ENCODE measurements at places on chromosomes 3 and 15. TPM values are rescaled to one million over a fixed set of nuclear protein-coding genes. Genes with fewer than 3 reads are reported as not detected.
A peak's percentile ranks its signal among the peaks of the same experiment; 100 is the strongest.

GRCh38 chr3:20047976-20048883 is 8.0 kb downstream of the KAT2B start:
- DNase-seq: no peak
- peaks cover 59% of the 10 kb centered on the region for H3K4me1 ChIP-seq
- H3K36me3 ChIP-seq: no peaks in the 10 kb centered on the region
- H3K27ac ChIP-seq: peak overlapping the region; percentile 45

GRCh38 chr3:27532426-27533260 is 48.5 kb upstream of the SLC4A7 start:
- H3K4me3 ChIP-seq: no peak overlapping the region
- no peaks in the 10 kb centered on the region for H3K27me3 ChIP-seq
- DNase-seq: no peak
- H3K27ac ChIP-seq: peak overlapping the region; percentile 53

MOBP gene
- not detected for total RNA-seq

DNA sequence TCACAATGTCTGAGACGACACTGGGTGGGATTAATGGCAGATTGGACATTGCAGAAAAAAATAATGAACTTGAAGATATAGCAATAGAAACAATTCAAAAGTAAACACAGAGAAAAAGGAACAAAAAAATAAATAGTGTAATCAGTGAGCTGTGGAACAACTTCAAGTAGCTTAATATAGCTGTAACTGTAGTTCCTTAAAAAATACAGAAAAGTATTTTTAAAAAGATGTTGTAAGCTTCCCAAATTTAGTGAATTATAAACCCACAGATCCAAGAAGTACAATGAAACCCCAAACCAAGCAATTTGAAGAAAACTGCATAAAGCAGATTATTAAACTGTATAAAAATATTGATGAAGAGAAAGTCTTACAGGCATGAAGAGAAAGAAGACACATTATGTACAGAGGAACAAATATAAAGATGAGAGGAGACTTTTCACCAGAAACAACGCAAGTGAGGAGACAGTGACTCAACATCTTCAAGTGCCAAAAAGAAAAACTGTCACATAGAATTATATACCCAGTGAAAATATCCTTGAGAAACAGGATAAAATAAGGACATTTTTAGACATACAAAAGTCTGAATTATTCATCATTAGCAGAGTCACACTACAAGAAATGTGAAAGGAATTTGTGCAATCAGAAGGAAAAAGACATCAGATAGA is 176.4 kb downstream of the NFKBIZ start:
- H3K4me1 ChIP-seq: no peaks in the 10 kb centered on the region
- no peaks in the 10 kb centered on the region for H3K36me3 ChIP-seq
- H3K4me3 ChIP-seq: no peak overlapping the region
- H3K27ac ChIP-seq: no peak overlapping the region
- H3K27me3 ChIP-seq: no peaks in the 10 kb centered on the region
- DNase-seq: no peak

DNA sequence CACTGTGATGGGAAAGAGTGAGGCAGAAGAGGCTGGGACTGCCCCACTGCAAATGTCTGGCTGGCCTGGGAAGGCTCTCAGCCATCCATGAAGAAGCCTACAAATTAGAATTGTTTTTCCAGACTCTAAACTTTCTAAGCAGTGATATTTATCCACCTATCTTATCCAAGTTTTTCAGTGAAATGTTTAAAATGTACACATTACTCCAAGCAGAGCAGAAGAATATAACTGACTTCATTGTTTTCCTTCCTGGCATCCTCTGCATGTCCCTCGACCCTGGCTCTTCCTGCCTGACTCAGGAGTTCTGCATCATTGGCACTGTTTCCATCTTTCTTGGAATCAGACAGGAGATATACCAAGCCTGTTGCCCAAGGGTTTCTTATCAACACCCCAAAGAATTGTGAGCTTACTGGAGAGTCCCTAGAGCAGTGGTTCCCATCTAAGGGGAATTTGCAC is 401.5 kb upstream of the PROK2 start:
- H3K27ac ChIP-seq: no peak overlapping the region
- no peaks in the 10 kb centered on the region for H3K27me3 ChIP-seq
- no peaks in the 10 kb centered on the region for H3K36me3 ChIP-seq
- no peak for DNase-seq
- no peak overlapping the region for H3K4me3 ChIP-seq
- H3K4me1 ChIP-seq: peaks cover 5% of the 10 kb centered on the region

PRR20G gene
- total RNA-seq: not detected

- DNase-seq: no peak
- peaks cover 48% of the 10 kb centered on the region for H3K27me3 ChIP-seq
- H3K27ac ChIP-seq: no peak overlapping the region
- peaks cover 9% of the 10 kb centered on the region for H3K4me1 ChIP-seq
These were observed 574 bp downstream of the CASR start for GRCh38 chr3:122183893-122184590.

NMNAT3 gene
- 25.3 TPM for total RNA-seq

DNA sequence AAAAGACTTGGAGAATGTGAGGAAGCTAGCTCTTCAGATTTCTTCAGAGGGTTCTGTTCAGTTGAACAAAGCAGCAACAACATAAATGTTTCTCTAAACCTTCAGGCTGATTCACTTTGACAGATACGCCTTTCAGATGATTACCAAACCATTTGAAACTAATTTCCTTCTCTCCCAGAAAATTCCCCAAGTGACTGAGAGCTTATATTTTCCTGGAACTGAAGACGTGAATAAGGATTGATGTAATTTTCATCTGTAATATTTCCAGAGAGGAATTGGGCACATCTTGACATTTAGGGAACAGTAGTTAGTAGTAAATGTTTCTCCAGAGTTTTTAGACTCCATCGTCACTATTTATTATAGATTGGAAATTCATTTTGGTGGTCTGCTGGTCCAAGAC is 108.6 kb upstream of the AADACL2 start:
- DNase-seq: no peak
- no peak overlapping the region for H3K4me3 ChIP-seq
- no peak overlapping the region for H3K27ac ChIP-seq

DNA sequence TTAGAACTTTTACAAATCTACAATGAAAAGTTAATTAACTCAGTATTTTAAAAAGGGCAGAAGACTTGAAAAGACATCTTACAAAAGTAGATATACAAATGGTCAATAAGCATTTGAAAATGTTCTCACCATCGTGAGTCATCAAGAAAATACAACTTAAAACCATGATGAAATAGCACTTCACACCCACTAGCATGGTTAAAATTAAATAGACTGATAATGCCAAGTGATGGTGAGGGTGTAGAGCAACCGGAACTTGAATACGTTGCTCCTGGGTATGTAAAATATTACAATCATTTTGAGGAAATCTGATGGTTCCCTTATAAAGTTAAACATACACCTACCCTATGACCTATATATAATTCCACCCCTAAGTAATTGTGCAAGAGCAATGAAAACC is 319.8 kb upstream of the UMPS start:
- peaks cover 6% of the 10 kb centered on the region for H3K36me3 ChIP-seq
- H3K27ac ChIP-seq: no peak overlapping the region
- DNase-seq: no peak
- H3K4me3 ChIP-seq: no peak overlapping the region
- H3K4me1 ChIP-seq: no peaks in the 10 kb centered on the region
- H3K27me3 ChIP-seq: no peaks in the 10 kb centered on the region

GRCh38 chr3:39590806-39591205 is 123.3 kb downstream of the MOBP start:
- H3K27me3 ChIP-seq: no peaks in the 10 kb centered on the region
- no peaks in the 10 kb centered on the region for H3K4me1 ChIP-seq
- no peaks in the 10 kb centered on the region for H3K36me3 ChIP-seq
- no peak overlapping the region for H3K4me3 ChIP-seq
- H3K27ac ChIP-seq: no peak overlapping the region
- no peak for DNase-seq
